ENCODE measurements at places on chromosomes 2 and 18.

DNA sequence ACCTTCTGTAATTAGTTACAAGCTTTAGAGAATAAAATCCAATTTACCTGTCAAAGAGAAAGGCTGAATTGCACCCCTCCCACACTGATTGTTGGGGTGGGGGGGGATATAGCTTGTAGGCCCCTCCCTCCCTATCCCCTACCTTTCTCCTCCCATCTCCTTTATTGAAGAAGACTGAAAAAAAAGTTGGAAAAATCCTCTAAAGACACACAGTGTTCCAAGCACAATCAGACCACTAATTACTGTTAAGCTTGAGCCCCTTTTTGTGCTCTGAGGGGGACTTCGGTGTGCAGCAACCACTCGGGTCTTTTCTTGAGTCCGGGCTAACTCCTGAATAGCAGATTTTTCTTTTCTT lies 43.0 kb upstream of the FZD5 start:
- no peak for DNase-seq

- no peak for DNase-seq
These were observed 3.8 kb upstream of the ALS2 start for GRCh38 chr2:201784563-201784962.

- DNase-seq: no peak
These were observed 217.2 kb upstream of the OSR1 start for GRCh38 chr2:19575641-19576040.

DNA sequence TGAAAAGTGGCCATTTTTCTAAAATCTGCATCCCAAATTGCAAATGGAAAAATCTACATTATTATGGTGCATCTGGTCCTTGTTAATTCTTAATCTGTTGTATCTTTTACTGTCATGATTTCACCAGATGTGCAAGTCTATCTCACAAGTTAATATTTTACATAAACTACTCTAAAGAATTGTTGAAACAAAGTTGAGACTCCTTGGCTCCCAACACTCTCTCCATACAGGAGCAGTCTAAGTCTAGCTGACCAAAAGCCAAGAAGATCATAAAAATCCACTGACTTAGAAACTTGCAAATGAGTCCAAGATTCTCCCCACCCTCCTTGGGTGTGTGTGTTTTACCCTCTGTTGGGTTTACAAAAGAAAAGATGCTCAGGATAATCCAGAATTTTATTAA lies 85.1 kb downstream of the NCKAP5 start:
- DNase-seq: no peak

DNA sequence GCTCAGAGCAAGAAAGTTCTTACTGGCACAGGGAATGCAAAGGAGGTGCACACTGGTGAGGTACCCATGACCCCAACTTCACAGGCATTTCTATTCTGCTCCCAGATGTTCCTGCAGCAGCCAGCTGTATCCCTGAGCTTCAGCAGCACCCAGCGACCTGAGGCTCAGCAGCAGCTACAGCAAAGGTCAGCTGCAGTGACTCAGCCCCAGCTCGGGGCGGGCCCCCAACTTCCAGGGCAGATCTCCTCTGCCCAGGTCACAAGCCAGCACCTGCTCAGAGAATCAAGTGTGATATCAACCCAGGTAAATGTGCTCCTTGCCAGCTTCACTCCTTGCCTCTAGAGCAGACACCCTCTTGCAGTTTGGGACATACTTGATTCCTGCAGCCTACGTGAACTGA lies 14.1 kb upstream of the RPL31 start:
- no peak for DNase-seq

DNA sequence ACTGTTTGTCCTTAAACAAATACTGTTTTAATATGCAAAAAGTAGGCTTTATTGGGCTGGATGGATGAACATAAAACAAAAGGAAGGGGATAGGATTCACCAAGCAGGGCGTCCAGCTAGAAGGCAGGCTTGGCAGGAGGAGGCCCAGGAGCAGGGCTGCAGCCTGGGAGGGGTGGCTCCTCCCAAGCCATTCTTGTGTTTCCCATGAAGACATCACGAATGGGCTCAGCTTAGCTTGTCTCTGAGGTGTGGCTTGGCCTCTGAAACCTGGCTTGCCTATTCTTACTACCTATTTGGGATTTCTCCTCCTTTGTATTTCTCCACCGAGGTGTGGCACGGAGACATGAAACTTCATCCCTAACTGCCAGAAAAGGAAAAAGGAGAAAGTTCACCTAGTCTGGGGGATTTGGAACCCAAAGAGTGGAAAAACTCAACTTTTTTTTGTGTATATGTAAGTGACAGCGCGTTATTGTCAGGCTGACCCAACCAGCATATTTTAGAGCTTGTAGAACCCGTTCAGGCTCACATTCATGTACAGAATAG lies 481.9 kb upstream of the SPRED2 start:
- no peak for DNase-seq

GRCh38 chr18:27062802-27063201 lies 122.3 kb downstream of the CHST9 start:
- no peak for DNase-seq

GRCh38 chr2:110820128-110820527 lies 87.8 kb downstream of the ACOXL start:
- no peak for DNase-seq

DNA sequence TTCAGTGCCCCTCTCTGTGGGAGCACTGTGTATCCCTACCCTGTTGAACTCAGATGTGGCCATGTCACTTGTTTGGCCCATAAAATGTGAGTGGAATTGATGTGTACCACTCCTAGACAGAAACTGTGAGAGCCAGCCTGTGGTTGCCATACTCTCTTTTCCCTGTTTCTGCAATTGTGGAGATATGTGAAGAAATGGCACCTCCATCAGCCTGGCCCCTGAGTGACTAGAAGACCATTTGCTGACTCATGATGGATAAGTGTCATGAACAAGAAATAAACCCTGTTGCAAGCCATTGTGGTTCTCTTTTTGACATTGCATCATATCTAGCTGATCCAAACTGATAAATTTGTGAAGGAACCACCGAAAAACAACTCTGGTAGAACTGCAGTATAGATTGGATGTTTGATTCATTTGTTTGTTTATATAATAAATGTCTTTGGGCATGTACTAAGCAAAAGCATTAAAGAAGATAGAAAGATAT lies 214.5 kb upstream of the FBXO11 start:
- DNase-seq: no peak

DNA sequence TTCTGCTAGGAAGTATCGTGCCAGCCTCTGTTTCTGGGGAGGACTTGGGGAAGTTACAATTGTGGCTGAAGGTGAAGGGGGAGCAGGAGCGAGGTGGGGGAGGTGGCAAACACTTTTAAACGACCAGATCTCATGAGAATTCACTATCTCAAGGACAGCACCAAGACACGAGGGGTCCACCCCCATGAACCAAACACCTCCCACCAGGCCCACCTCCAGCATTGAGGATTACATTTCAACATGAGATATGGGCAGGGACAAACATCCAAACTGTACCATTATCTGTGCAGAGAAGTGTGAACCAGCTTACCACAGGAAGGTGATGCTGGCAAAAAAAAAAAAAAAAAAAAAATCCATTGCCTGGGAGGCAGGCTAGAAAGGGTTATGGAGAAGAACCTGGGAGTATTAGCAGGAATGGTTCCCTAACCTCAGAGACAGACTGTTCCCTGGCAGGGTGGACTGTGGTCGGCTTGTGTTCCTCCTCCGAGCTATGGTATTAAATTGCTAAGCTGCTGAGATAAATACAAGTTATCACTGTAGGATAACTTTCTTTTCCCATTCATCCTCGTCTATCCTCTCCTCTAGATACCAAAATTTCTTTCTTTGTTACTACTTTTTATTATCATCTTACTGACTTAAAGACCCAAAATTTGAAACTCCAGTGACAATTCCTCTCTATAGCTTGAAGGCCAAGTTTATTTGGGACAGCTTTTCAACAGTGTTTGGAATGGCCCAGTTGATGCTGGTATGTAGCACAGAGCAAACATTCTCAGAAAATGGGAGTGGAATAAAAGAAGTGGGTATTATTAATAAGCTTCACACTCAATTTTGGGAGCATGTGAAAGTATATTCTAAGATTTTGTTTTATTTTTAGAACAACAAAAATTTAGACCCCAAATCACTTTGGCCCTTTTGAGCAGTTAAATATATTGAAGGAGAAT lies 73.7 kb upstream of the MAP3K20 start:
- DNase-seq: no peak

DNA sequence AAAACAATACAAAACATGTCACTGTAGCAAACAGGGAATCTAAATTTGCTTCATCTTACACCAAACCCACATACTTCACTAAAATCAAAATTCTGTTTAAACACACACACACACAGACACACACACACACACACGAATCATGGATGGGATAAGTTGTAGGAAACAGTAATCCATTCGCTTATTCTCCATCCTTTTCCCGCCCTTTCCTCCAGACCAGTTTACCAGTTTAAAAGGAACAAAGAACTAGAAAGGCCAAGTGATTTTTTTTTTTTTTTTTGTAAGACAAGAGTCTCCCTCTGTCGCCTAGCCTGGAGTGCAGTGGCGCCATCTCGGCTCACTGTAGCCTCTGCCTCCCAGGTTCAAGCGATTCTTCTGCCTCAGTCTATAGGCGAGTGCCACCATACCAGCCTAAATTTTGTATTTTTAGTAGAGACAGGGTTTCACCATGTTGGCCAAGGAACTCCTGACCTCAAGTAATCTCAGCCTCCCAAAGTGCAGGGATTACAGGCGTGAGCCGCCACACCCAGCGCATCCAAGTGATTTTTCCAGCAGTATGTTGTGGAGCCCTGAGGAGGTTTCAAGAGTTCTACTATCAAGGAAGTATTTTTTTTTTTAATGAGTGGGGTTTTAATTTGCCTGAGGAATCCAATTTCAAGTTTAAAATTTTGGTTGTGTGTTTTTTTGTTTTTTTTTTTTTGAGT lies 5.7 kb downstream of the PSME4 start:
- no peak for DNase-seq

DNA sequence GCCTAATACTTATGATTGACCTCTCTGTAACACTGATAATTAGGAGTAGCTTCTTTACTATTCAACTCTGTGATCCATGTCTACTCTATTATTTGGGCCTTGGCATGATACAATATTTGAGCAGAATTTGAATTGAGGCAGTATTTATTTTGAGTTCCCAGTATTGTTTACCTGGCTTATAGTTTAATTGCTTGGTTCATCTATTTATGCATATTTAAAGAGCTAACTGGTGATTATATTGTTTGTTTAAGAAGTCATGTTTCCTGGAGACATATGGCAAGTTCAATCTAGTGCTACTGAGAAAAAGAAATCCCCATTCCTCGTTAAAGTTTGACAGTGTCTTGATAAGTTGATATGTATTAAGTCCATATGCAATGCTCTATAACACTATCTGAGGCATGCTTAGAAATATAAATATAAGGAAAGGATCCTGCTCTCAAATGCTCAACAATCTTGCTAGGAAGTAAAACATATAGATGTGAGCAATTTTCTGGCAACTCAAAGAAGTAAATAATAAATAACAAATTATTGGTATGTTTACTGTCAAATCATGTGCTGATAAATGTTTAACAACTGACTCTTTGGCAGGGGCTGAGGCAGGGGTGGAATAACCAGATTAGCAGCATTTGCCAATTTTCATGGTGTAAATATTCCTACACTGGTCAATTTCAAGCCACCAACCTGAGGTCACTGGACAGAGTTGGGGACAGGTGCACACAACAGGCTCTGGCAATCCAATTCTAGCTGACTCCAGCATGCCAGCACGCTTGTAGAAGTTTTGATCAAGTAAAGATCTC lies 430.2 kb upstream of the PIK3C3 start:
- no peak for DNase-seq

DNA sequence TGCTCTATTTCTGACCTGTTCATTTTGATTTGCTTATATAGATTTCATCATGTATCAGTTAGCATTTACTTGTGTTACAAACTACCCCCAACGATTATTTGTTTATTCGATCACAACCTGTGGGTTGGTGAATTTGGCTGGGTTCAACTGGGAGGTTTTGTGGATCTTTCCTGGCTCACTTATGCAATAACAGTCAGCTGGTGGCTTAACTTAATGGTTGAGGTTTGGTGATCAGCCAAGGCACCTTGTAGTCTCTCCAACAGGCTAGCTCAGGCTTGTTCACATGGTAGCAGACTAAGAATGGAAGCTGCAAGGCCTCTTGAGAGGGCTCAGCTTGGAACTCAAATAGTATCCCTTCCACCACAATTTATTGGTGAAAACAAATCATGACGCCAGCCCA lies 5.4 kb upstream of the PUM2 start:
- no peak for DNase-seq

GRCh38 chr18:9705183-9705829 lies 2.8 kb upstream of the RAB31 start:
- DNase-seq: no peak

DNA sequence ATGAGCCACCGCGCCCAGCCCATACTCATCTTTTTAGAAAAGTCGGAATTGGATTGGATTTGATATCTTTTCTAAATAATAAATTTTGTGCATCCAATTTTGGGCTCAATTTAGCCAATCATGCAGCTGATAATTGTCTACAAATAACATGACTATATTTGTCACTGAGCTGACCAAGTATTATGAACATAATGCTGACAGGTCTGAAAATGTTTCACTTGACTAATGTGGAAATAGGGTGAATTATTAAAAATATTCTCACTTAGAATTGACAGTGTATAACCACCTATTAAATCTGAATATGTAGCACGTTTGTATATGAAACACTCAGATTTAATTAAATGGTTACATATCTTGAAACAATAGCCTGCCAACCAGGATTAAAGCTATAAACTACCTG lies 657.2 kb upstream of the FSHR start:
- DNase-seq: no peak
